ENCODE measurements at places on chromosomes 7 and 10.

DNA sequence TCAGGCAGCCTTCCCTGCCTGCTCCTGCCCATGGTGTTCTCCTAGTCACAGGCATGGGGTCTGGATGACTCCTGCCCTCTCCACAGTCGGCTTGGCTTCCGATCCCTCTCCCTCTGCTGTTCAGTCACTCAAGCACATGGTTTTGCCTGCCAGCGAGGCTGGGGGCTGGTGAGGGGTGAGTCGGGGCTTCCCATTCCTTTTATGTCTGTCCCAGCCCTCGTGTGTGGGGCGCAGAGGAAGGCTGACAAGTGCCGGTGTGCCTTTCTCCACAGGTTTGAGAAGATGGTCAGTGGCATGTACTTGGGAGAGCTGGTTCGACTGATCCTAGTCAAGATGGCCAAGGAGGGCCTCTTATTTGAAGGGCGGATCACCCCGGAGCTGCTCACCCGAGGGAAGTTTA lies 40.1 kb downstream of the TACR2 start:
- no peak for DNase-seq

DNA sequence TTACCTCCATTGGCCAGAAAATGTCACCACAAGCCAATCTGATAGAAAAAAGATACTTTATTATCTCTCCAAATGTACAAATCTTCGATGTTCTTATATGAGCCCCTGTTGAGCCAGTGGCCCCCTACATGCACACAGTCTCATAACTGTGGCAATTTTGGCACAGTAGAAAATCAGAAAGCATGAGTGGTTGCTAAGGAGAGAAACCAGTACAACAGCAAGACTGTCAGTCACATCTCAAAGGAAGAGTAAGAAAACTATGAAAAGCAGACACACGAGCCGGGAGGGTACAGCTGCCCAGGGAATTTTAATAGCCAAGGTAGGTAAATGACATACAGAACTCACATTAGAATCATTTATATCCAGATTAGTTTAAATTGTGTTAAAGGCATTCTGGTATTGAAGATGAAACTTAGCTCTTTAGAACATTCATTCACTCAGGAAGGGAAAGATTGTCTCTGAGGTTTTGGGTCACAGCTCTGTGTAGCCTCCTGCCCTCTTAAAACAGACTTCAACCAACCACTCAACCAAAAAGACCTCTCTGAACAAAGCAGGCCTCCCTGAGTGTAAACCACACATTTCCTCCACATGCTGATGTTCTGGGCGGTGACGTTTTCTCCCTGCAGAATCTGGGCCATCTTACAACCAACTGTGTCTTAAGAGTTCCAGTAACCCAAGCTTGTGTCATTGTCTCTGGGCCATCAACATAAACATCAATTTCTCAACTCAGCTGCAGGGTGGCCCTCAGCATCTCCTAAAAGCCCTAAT lies 80.8 kb upstream of the ADAM12 start:
- DNase-seq, result no peak

- no peak for DNase-seq
Measured at GRCh38 chr10:125521721-125522680, 161.0 kb downstream of the TEX36 start.

DNA sequence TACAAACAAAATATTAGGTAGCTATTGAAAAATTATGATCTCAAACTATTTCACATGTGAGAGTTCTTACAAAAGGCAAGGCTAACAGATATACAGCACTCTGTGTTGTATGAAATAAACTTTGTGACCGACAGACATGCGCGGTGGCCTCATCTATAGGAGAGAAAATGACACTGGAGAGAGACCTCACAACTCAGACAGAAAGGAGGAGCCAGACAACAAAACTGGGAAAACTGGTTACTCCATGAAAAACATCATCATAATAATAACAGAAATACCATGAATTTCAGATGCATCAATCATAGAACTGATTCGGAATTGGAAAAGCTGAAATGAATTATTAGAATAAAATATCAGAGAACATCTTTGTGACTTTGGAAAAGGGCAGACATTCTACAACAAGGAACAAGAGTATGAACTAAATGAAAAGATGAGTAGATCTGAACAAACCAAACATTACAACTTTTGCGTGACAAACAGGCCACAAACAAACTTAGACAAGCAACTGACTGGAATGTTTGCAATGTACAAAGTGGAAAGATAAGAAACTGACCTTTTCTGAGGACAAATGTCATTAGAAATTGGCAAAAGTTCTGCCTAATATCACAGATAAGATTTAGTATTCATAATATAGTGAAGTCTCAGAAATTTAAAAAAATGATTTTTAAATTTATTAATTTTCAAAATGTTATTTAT lies 69.3 kb downstream of the TNS3 start:
- no peak for DNase-seq

DNA sequence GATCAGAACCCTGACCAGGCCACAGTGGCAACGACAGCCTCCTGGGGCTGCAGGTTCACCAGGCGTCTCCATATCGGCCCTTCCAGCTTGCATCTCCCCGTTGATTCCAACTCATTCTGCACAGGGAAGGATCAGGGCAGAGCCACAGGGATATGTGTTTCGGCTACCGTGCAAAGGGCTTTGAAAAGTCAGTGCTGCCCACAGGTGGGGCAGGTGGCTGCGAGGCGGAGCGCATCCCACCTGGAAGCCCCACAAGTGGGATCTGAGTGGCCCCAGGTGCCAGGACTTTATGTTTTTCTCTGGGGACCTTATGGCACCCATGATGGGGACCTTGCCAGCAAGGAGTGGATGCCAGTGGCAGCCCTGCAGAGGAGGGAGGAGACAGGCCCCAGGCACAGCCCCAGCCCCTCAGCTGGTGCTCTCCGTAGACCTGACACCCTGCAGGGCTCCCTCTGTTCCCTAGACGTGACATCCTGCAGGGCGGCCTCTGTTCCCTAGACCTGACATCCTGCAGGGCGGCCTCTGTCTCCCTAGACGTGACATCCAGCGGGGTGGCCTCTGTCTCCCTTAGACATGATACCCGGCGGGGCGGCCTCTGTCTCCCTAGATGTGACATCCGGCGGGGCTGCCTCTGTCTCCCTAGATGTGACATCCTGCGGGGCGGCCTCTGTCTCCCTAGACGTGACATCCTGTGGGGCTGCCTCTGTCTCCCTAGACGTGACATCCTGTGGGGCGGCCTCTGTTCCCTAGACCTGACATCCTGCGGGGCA lies 189.4 kb downstream of the ELFN1 start:
- no peak for DNase-seq

GRCh38 chr10:74118804-74119203 lies 31.8 kb downstream of the AP3M1 start:
- no peak for DNase-seq

GRCh38 chr7:134388336-134389019 lies 70.4 kb downstream of the AKR1B1 start:
- no peak for DNase-seq

DNA sequence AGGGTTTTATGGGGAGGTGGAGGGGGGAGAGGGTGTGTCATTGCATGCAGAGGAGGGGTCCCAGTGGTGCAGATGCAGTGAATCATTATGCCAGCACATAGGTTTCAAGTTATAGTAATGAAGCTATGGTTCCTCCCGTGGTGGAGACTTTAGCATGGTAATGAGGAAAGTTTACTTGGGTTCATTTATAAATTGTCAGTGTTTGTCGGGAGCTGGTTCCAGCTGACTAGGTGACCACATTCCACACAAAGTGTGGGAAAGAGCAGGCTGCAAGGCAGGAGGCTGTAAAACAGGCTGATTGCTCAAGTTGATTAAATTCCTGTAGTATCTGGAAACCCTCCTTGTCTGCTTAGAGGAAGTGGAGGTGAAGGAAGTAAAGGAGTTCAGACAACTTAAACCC lies 78.9 kb downstream of the SRI start:
- DNase-seq, result no peak

DNA sequence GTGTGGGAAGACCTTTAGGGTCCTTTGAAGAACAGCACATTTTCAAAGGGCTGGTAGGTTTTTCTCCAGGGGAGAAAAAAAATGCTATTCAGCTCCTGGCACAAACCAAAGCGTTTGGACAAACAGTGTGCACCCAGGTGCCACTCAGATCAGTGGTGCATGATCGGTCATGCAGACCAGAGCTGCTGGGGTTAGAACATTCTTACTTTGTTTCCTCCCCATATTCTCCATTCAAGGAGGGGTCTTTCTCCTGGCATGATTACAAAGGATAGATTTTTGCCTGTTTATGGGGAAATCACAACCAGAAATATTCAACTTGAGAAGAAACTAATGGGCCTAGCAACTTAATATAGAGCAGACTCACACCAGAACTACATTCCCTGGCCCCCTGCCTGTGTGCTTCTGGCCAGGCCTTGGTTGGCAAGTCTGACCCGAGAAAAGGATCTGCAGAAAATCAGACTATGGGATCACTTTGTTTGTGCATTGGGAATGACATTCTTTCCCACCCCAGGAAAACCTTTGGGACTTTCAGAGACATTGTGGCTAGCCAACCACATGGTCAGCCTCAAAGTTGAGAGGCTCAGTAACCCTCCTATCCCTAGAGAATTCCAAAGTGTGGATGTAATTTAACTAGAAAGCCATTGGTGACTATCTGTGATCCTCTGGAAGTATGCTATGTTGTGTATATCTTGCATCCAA lies 82.3 kb upstream of the FGL2 start:
- no peak for DNase-seq

DNA sequence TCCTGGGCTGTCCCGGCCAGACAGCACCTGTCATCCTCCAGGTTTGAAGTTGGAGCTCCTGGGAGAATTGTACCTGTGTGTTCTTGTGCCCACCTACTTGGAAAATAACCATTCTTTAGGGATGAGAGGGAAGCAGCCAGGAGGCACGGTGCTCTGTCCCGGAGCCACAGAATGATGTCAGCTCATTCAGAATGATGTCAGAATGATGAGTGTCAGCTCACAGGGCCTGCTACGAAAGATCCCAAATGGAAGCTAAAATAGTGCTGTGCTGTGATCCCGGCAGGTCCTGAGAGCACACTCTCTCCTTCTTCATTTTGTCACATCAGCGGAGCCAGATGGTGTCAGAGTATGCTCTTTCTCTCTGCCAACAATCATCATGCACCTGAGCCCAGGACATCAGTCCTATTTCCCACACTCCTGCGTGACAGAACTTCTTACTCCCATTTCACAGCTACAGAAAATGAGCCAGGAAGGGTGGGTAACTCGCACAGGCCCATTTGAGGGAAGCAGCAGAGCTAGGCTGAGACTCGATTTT lies 8.3 kb downstream of the ABCA13 start:
- no peak for DNase-seq

- DNase-seq, result no peak
Measured at GRCh38 chr10:71343392-71343773, 24.3 kb downstream of the SLC29A3 start.

DNA sequence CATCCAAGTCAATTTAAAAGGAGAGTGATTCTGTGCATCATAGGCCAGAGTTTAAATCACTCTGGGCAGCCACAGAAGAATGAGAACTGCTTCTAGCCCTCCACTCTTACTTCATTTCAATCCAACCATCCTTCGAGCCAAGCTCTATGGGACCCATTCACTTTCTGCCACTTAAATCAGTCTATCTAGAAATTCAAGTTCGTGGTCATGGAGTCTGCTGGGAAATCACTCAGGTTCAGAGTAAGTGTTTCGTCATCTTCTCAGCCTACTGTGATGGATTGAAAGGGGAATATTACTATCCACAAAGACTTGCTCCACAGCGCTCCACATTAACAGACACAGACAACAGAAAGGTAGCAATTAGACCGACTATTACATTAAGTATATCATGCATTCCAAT lies 4.6 kb downstream of the DCLRE1C start:
- no peak for DNase-seq

GRCh38 chr10:89241026-89241425 lies 10.5 kb downstream of the LIPA start:
- DNase-seq, result no peak

- DNase-seq, result no peak
Measured at GRCh38 chr7:115937960-115938359, 92.6 kb downstream of the TFEC start.

DNA sequence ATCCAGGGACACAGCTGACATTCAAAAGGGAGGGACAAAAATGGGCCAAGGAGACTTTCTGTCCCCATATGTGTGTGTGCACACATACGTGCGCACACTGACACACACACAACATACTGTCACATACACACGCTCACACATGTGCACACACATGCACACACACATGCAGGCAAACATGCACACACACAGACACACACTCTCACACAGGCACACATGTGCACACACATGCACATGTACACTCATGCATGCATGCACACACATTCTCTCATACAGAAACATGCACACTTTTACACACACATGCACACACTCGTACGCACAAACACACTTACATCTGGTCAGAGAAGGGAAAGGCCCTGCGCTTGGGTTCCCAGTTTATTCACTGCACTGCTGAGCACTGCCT lies 155.1 kb upstream of the MKI67 start:
- DNase-seq, result no peak

- no peak for DNase-seq
Measured at GRCh38 chr10:2861632-2862210, 205.6 kb upstream of the PFKP start.

- no peak for DNase-seq
Measured at GRCh38 chr10:43324876-43325275, 46.6 kb upstream of the FXYD4 start.

GRCh38 chr10:52956861-52957260 lies 184.3 kb upstream of the MBL2 start:
- DNase-seq, result no peak

GRCh38 chr7:80885757-80886156 lies 33.1 kb downstream of the SEMA3C start:
- DNase-seq, result no peak

DNA sequence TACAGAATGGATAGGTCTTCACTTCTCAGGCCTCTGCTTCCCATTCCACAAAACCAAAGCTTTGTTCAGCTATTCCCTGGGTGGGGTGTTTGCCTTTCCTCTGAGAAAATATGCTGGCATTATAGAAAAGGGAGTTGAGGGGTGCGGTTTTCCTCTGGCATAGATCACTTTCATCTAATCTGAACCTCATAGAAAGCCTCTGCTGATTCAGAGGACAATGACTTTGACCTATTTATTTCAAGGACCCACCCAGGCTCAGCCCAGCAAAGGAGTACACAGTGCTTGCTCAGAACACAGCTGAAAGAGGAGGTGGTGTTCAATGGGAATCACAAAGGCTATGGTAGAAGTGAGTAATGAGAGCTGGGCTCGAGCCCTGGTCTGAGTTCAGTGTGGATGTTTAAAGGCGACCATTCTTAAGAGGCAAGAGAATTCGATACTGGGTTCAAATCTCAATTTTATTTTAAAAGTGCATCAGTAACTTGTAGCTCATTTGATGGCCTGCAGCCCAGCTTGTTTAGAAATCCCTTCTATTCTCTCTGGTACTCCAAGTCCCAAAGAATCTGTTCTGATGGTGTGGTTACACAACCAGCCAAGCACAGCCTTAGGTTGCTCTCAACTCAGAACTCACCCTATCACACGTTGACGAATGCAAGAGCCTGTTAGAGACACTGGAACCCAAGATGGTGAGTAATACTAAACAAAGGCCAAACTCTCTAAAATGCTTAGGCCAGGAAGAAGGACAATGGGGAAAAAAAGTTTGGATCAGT lies 1012.8 kb downstream of the LRMDA start:
- DNase-seq, result no peak

GRCh38 chr7:32416846-32417245 lies 73.3 kb downstream of the LSM5 start:
- no peak for DNase-seq

Measured in stimulated activated CD8-positive, alpha-beta memory T cell treated with anti-CD3 and anti-CD28 coated beads, Interleukin-7, amount 100 ng/mL, for 1 hour (primary cell).